ENCODE measurements at places on chromosomes 1 and 21.

DNA sequence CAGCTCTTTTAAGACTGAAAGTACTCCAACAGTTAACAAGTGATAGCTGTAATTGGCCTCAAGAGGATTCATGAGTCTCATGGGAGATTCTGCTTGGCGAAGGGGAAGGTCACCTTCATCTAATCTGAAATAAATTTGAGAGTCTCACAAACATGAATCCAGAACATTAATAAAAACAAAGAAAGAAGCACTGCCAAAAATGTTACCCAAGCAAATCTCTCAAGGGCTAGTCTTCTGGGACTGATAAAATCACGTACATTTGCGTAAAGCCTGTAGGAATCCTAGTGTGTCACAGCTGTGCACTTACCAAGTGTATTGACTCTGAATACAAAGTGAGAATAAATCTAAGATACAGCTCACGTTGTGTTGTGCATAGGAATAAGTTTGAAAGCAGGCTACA is 21.2 kb upstream of the NUF2 start:
- peak; percentile 31 for DNase-seq

DNA sequence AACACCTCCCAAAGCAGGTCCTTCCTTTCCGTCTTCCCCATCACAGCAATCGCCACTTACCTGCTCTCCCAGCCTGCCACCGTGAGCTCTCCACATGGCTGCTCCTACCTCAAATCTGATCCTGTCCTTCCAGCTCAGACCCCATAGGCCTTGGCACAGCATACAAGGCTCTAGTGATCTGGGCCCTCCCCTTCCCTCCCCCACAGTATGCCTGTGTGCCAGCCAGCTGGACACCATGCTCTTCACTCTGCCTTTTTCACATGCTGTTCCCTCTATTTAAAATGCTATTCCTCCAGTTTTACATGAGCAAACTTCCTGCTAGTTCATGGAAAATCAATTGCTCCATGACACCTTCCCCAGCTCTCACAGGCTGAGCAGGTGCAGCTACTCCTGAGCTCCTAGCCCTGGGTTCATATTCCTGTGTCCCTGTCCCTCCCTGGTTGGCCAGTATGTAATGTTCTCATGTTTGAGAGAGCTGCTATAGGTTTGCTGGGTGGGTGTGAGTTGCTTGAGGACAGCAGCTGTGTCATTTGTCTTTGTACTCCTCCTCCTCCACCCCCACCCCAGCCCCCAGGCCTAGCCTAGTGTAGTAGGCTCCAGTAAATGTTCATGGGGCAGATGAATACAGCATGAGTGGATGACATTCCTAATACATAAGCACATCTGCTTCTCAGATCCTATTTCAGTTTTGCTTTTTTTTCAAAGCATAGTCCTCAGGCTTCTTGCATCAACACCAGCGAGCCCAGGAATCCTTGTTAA is 6.3 kb upstream of the TNNT2 start:
- DNase-seq: peak; percentile 26

GRCh38 chr1:20400341-20401177 is 85.5 kb downstream of the CAMK2N1 start:
- no peak for DNase-seq

DNA sequence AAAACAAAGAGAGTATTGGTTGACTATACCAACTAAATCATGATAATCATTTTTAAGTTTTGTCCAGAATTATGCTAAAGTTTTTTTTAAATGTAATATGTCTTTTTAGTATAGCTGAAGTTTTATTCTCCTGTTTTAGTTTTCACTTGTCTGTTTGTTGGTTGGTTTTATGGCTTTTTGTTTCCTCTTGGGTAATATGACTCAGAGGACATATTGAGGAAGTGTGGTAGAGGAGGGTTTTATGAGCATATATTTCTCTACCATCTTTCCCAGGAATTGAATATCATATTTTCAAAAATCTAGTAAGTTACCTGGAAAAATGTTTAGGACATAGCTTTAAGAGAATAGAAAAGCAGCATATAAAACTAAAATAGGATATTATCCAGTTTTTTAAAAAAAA is 68.6 kb upstream of the MCOLN3 start:
- no peak for DNase-seq

- DNase-seq: no peak
Observed at GRCh38 chr21:37380349-37381323, 14.1 kb downstream of the DYRK1A start.

DNA sequence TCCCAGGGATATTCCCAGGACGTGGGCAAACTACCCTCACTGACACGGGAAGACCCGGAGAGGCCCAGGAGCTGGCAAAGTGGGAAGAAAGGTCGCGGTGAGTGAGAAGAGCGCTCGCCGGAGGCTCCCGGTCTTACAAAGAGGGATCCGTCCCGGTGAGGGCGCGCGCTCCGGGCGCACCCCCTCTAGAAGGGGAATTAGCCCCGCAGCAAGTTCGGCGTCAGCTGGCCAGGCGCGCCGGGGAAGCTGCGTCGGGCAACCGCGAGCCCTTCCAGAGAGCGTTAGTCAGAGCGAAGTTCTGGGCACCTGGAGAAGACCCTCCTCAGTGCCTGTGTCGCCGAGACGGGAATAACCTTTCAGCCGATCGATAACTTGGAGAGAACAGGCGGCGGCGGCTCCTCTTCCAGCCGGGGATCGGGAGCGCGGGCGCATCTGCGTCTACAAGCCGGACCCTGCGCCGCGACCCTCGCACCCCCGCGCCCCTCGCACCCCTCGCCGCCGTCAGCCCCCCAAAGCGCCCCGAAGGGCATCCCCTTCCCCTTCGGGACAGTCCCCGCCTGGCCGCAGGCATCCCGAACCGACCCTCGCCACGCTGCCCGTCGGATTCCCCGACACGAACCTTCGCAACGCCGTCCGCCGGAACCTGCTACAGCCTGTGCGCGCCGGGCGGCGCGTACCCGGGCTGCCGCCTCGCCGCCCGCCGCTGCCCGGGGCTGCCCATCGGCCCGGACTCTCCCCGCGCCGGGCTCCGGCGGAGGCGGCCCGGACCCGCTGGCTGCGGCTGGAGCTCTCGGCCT is 485 bp downstream of the SIPA1L2 start:
- no peak for DNase-seq

DNA sequence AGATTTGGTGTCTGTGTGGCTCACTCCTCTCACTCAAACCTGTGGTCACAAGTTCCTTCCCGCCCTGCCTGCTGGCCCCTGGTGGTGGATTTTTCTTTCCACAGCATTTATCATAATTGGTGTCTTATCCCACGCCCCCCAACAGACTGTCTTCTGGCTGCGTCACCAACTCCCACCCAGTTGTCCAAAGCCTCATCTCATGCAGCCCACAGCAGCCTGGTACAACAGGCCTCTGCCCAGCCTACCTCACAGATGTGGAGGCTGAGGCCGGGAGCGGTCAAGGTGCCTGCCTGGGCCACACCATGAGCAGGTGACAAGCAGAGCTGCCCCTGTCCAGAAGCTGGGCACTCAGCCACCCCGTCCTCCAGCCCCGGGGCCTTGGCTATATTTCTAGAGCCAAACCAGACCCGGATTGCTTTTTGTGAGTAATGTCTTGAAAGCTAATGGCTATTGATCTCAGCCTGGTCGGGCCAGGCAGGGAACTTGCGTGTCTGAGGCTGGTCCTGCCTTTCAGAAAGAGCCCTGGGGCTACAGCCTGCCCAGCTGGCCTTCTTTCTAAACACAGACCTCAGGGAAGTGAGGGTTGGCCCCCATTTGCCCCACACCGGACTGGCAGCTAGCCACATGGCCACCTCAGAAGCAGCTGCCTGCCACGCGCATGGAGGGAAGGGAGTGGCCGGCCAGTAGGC is 2.6 kb downstream of the KCNAB2 start:
- DNase-seq: no peak
